ENCODE measurements at places on chromosomes 2 and 18. TPM values are rescaled to one million over a fixed set of nuclear protein-coding genes. Genes with fewer than 3 reads are reported as not detected.
A peak's percentile ranks its signal among the peaks of the same experiment; 100 is the strongest.

The ATP8B1 gene
- 263 TPM for total RNA-seq

The ZEB2 gene
- 17.4 TPM for total RNA-seq

The TAF4B gene
- total RNA-seq: 2.5 TPM

The ZNF385B gene
- total RNA-seq: 0.69 TPM

The MREG gene
- 8.5 TPM for total RNA-seq

The CHST9 gene
- total RNA-seq: 0.05 TPM

The ABCG5 gene
- total RNA-seq: not detected

- H3K27ac ChIP-seq: no peak overlapping the region
- no peaks in the 10 kb centered on the region for H3K4me1 ChIP-seq
- no peaks in the 10 kb centered on the region for H3K36me3 ChIP-seq
- no peak for DNase-seq
- H3K4me3 ChIP-seq: no peak overlapping the region
These were observed 35.3 kb downstream of the CPS1 start for GRCh38 chr2:210591663-210592062.

DNA sequence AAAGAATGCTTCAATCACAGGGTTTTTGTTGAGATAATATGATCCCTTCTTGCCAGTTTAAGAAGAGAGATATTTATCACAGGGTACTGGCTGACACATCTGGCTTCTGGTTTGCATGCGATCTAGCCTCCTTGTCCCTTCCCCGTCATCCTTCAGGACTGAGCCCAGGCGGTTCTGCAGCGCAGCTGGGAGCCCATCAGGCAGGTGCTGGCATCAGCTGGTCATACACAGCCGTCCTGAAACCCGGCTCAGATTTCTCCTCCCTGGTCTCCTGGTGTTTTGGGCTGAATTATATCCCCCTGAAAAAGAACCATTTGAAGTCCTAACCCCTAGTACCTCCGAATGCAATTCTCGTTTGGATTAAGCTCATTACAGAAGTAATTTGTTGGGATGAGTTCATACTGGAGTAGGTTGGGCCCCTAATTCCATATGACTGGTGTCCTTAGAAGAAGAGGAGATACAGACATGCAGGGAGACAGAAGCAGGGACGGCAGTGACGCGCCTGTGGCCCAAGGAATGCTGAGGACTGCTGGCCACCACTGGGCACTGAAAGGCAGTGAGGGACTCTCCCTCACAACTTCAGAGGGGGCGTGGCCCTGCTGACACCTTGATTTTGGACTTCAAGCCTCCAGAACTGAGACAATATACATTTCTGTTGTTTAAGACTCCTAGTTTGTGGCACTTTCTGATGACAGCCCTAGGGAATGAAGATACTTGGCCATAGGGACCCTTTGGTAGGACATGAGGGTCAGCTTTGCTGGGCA lies 83.9 kb upstream of the ODC1 start:
- H3K27ac ChIP-seq: no peak overlapping the region
- no peak for DNase-seq
- H3K4me3 ChIP-seq: no peak overlapping the region

GRCh38 chr2:179332903-179333302 lies 68.3 kb upstream of the SESTD1 start:
- no peaks in the 10 kb centered on the region for H3K36me3 ChIP-seq
- no peaks in the 10 kb centered on the region for H3K27me3 ChIP-seq
- H3K4me3 ChIP-seq: no peak overlapping the region
- no peak for DNase-seq

DNA sequence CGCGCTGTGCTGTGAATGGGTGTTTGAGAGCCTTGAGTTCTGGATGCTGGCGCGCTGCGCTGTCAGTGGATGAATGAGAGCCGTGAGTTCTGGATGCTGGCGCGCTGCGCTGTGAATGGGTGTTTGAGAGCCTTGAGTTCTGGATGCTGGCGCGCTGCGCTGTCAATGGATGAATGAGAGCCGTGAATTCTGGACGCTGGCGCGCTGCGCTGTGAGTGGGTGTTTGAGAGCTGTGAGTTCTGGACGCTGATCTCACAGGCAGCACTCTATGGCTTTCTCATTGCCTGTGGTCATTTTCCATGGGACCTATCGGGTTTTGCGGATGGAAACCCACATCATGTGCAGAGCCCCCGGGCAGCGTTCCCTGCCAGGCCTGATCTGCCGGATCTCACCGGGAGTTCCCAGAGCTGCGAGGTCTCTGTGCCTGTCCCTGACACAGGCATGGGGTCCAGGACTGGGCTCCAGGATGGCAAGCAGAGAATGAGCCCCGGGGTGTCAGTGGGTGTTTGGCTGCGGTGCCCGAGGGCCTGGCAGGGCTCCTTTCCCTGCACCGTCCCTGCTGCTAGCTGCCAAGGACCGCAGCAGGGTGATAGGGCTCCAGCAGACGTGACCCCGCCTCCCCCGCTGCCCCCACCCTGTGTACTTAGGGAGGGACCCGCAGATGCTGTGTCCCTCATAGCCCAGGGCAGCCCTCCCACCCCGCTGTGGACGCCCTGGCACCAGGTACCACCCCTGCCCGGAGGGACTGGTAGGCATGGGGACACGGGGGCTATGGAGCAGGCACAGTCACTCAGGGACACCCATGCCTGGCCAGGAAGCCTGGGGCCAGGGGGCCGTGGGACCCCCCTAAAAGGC lies 9.7 kb downstream of the PDCD1 start:
- DNase-seq: no peak
- no peaks in the 10 kb centered on the region for H3K36me3 ChIP-seq
- H3K27me3 ChIP-seq: no peaks in the 10 kb centered on the region
- H3K27ac ChIP-seq: no peak overlapping the region
- no peak overlapping the region for H3K4me3 ChIP-seq
- no peaks in the 10 kb centered on the region for H3K4me1 ChIP-seq

GRCh38 chr2:12091201-12091806 lies 344.9 kb downstream of the LPIN1 start:
- no peaks in the 10 kb centered on the region for H3K27me3 ChIP-seq
- DNase-seq: no peak
- no peak overlapping the region for H3K4me3 ChIP-seq
- H3K27ac ChIP-seq: no peak overlapping the region

DNA sequence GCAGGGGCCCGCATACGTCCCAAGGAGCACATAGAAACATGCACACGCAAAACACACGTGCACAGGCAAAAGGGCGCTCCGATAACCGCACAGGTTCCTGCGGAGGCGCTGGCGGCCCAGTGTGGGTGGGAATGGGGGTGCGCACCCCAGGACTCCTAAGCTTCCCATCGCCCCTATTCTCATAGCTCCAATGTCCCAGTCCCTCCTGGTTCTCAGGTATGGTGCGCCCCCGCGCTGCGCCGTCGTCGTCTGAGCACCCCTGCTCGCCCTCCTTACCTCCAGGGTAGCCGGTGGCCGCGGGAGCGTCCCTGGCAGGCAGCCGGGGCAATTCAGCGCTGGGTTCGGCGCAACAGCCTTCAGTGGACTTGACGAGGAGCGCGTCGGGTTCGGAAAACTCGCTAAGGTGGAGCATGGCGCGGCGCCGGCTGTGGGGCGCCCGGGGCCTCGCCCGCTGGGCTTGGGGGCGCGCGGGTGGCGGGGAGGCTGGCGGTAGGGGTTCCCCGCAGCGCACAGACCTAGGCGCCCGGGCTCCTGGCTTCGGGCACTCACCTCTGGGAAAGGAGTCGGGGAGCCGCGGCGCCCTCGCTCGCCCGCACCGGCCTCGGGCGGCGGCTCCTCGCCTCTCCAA lies 328 bp downstream of the EGR4 start:
- DNase-seq: no peak
- H3K27ac ChIP-seq: no peak overlapping the region
- peaks cover 66% of the 10 kb centered on the region for H3K27me3 ChIP-seq
- peak overlapping the region; percentile 34 for H3K4me3 ChIP-seq
- H3K4me1 ChIP-seq: peaks cover 6% of the 10 kb centered on the region

DNA sequence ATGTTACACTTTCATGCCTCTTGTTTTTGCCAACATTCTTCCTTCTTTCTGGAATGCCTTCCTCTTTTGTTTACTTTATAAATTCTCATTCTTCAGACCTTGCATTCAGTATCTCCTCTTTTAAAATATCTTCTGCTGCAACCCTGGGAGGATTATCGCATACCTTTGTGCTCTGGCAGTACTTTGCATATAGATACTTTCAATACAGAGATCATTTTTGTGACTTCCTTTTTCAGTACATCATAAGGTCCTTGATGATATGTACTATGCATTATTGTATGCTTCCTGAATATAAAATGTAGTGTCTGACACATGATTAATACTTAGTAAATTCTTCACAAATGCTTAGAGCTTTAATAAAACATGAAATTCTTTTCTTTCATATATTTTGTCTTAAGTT lies 538.7 kb downstream of the TRIB2 start:
- H3K27ac ChIP-seq: no peak overlapping the region
- H3K4me3 ChIP-seq: no peak overlapping the region
- no peaks in the 10 kb centered on the region for H3K27me3 ChIP-seq
- no peaks in the 10 kb centered on the region for H3K4me1 ChIP-seq

DNA sequence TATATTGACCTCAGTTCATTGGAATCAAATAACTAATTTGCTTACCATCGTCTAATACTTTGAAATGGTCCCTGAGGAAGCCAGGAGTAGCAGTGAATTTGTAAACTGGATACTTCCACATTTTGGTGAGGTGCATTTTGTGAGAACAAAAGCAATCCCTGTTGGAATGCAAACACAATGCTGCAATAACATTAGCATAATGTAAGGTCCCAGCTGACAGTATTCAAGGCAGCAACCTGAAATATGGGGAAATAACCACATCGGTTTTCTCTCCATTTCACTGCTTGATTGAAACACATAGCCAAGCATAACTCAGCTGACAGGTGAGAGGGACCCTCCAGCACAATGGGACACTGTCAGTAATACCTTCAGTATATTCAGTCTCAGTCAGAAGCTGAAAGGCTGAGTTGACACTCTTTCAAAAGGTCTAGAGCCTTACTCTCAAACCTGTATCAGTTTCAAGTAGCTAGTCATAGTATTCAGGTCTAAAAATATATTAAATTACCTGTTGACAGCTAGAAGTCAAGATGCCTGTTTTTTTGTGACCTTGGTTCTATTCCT lies 1311.9 kb upstream of the NRXN1 start:
- DNase-seq: no peak
- H3K36me3 ChIP-seq: no peaks in the 10 kb centered on the region
- no peaks in the 10 kb centered on the region for H3K27me3 ChIP-seq
- no peak overlapping the region for H3K27ac ChIP-seq

- no peaks in the 10 kb centered on the region for H3K4me1 ChIP-seq
- no peaks in the 10 kb centered on the region for H3K27me3 ChIP-seq
- no peak overlapping the region for H3K27ac ChIP-seq
These were observed 94.9 kb downstream of the MGAT5 start for GRCh38 chr2:134348760-134349159.

DNA sequence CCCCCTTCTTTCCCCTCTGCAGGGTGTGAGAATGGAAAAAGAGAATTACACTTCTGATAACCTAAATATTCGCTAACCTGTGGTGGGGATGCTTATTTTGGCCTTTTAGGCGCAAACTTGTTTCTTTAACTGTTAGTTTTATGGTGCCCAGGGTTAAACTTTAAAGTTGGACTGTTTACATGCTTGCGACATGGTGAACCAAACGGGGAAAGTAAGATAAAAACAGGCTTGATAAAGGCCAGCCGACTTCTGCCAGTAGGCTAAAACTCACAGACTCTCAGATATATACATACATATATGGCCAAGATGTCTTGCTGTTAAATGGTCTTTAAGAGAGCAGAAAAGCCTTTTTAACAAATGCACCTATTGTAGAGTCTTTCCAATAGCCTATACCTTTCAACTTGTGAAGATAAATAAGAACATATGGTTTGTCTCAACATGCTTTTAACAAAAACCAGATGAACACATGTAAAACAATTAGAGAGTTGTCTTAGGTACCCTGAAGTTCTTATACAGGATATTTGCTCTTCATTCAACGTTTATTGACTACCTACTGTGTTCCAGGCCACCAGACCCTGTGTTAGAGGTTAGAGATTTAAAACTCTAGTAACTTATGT lies 29.0 kb downstream of the PRKCE start:
- H3K36me3 ChIP-seq: no peaks in the 10 kb centered on the region
- peaks cover 6% of the 10 kb centered on the region for H3K4me1 ChIP-seq
- no peak overlapping the region for H3K27ac ChIP-seq
- DNase-seq: peak; percentile 39
- no peak overlapping the region for H3K4me3 ChIP-seq

- no peaks in the 10 kb centered on the region for H3K27me3 ChIP-seq
- H3K4me3 ChIP-seq: no peak overlapping the region
- H3K4me1 ChIP-seq: no peaks in the 10 kb centered on the region
- no peak overlapping the region for H3K27ac ChIP-seq
- no peak for DNase-seq
These were observed 1113.9 kb upstream of the ACVR2A start for GRCh38 chr2:146730882-146731281.

DNA sequence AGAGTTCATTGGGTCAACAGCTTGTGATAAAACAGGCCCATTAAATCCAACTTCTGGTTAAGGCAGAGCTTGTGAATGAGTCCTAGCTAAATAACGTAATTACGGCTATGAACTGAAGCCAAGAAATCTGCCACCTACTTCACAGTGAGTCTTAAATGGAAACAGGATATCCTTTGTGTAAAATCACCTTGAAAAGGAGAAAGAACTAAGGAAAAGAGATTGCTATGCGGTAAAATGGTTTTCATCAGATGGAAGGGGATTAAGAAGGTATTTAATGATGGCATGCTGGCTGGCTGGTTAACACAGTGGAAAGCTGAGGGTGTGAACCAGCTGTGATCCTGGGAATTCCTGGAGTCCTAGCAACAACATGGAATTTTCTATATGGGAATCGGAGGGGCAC lies 156.6 kb downstream of the DOK6 start:
- H3K4me1 ChIP-seq: no peaks in the 10 kb centered on the region
- no peak for DNase-seq
- H3K27ac ChIP-seq: no peak overlapping the region
- no peaks in the 10 kb centered on the region for H3K36me3 ChIP-seq
- no peak overlapping the region for H3K4me3 ChIP-seq

GRCh38 chr18:72601481-72601880 lies 57.3 kb upstream of the CBLN2 start:
- no peak overlapping the region for H3K27ac ChIP-seq
- DNase-seq: no peak
- no peak overlapping the region for H3K4me3 ChIP-seq
- no peaks in the 10 kb centered on the region for H3K4me1 ChIP-seq

GRCh38 chr2:134359367-134360081 lies 105.7 kb downstream of the MGAT5 start:
- no peaks in the 10 kb centered on the region for H3K27me3 ChIP-seq
- peak; percentile 68 for DNase-seq
- H3K36me3 ChIP-seq: no peaks in the 10 kb centered on the region
- no peaks in the 10 kb centered on the region for H3K4me1 ChIP-seq
- no peak overlapping the region for H3K4me3 ChIP-seq

- no peaks in the 10 kb centered on the region for H3K4me1 ChIP-seq
- H3K36me3 ChIP-seq: no peaks in the 10 kb centered on the region
- H3K27me3 ChIP-seq: no peaks in the 10 kb centered on the region
- no peak overlapping the region for H3K27ac ChIP-seq
These were observed 14.8 kb downstream of the KLHL29 start for GRCh38 chr2:23399674-23400261.

GRCh38 chr18:64734063-64734462 lies 585.2 kb upstream of the LINC00305 start:
- H3K36me3 ChIP-seq: no peaks in the 10 kb centered on the region
- H3K27ac ChIP-seq: no peak overlapping the region
- H3K4me3 ChIP-seq: no peak overlapping the region
- H3K27me3 ChIP-seq: no peaks in the 10 kb centered on the region
- DNase-seq: no peak
- no peaks in the 10 kb centered on the region for H3K4me1 ChIP-seq
